Stimulated activated CD4-positive, alpha-beta T cell treated with anti-CD3 and anti-CD28 coated beads, TNF-alpha, amount 100 ng/mL, for 48 hours (primary cell): ENCODE measurements at places on chromosomes 2 and 18.

GRCh38 chr2:32745191-32745590 lies 117.3 kb downstream of the TTC27 start:
- DNase-seq = no peak

- DNase-seq = no peak
Observed at GRCh38 chr2:77418537-77418936, 103.6 kb downstream of the LRRTM4 start.

- DNase-seq = no peak
Observed at GRCh38 chr18:37055137-37055802, 226.3 kb downstream of the KIAA1328 start.

DNA sequence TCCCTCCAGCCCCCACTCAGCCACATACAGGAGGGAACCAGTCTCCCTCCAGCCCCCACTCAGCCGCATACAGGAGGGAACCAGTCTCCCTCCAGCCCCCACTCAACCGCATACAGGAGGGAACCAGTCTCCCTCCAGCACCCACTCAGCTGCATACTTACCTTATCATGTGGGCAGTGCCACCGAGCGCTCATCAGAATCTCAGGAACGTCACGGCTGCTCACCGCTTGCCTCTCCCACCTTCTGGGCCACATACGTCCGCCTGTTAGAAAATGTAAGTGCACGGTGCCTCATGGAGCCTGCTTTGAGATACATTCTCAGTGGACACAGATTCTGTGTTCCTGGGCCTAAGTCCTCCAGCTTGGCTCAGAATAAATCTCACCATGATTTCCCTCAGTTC lies 124.8 kb downstream of the PXDN start:
- DNase-seq = no peak

- no peak for DNase-seq
Observed at GRCh38 chr2:120287183-120288015, 34.7 kb downstream of the RALB start.

DNA sequence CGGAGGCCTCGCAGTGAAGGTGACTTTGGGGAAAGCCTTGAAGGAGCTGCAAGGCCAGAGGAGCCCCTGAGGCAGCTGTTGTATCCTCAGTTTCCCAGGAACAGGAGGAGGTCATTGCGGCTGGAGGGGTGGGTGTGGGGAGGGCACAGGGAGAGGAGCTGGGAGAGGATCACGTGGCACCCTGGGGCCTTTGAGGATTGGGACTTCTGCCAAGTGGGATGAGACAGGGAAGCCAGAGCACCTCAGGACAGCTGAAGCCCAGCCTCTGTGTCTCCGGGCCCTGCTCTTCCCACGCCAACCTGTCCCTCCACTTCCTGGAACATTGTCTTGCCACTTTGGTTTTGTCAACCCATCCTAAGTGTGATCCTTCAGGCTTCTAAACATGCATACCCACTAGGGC lies 19.4 kb upstream of the RRM2 start:
- DNase-seq = no peak

DNA sequence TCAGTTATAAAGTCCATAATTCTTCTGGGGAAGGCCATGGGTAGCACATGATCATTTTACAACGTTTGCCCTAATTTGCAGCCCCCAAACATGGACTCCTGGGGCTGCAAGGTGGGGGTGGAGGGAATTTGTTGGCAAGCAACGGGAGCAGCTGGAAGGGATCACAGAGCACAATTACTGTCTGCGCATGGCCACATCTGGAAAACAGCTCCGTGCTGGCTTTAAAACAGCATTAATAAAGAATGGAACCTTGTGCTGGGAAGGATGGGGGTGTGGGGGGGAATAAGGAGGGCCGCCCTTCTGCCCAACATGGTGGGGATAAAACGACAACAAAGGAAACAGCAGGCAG lies 60.9 kb upstream of the SLC14A2 start:
- DNase-seq = no peak

DNA sequence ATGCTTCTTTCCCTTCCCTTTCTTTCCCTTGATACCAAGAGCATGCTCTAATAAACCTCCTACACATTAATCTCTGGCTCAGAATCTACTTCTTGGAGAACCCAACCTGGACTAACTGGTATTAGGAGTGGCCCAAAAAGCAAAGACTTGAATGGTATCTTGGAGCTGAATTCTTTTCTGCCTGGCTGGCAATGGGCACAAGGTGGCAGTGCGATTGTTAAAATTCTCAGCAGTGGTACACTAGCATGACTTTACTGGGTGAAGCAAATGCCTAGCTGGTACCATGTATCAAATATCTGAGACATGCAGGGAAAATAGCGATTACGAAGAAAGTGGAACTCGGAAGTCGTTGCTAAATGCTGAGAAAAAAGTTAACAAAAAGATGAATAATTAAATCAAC lies 376.1 kb downstream of the XIRP2 start:
- no peak for DNase-seq
